Left lung (tissue), 14 donors: ENCODE measurements at places on chromosomes 3 and 15. TPM values are rescaled to one million over a fixed set of nuclear protein-coding genes. Genes with fewer than 3 reads are reported as not detected.

The PRRT3 gene
- 4.5 TPM for polyA plus RNA-seq

The TP63 gene
- polyA plus RNA-seq: 1.0 TPM

The OXNAD1 gene
- 12.7 TPM for polyA plus RNA-seq

The MFN1 gene
- polyA plus RNA-seq: 67.0 TPM

The ABHD14A gene
- polyA plus RNA-seq: 30.2 TPM

The FES gene
- 20.8 TPM for polyA plus RNA-seq

The HTR3E gene
- not detected for polyA plus RNA-seq

The C3orf85 gene
- not detected for polyA plus RNA-seq

The CCR1 gene
- 6.1 TPM for polyA plus RNA-seq

The CYP1A1 gene
- polyA plus RNA-seq: 0.31 TPM

The SNRPN gene
- polyA plus RNA-seq: 216 TPM

The SIDT1 gene
- polyA plus RNA-seq: 2.9 TPM

The DPPA4 gene
- 2.7 TPM for polyA plus RNA-seq

The SLC12A1 gene
- polyA plus RNA-seq: 0.75 TPM

The THUMPD3 gene
- 65.0 TPM for polyA plus RNA-seq

The GUCA1C gene
- polyA plus RNA-seq: not detected

The ITPKA gene
- 1.1 TPM for polyA plus RNA-seq

The SHC4 gene
- 1.0 TPM for polyA plus RNA-seq

The ROBO2 gene
- polyA plus RNA-seq: 50.7 TPM

The DUOXA2 gene
- not detected for polyA plus RNA-seq

The LDHAL6B gene
- polyA plus RNA-seq: not detected

The WNT5A gene
- 11.1 TPM for polyA plus RNA-seq

The DGKG gene
- polyA plus RNA-seq: 5.7 TPM

The TSEN2 gene
- polyA plus RNA-seq: 22.0 TPM

The AP3S2 gene
- polyA plus RNA-seq: 28.2 TPM

The DNAH1 gene
- polyA plus RNA-seq: 11.8 TPM

The EFCC1 gene
- polyA plus RNA-seq: 13.1 TPM

The CYP1A2 gene
- polyA plus RNA-seq: 0.31 TPM

The FANCD2OS gene
- polyA plus RNA-seq: 0.53 TPM

The SRGAP3 gene
- 20.5 TPM for polyA plus RNA-seq
